ENCODE measurements at places on chromosomes 7 and 10. TPM values are rescaled to one million over a fixed set of nuclear protein-coding genes. Genes with fewer than 3 reads are reported as not detected.

Gene ZNF438
- 4.0 TPM for total RNA-seq

Gene FGFR2
- total RNA-seq = 53.6 TPM

Gene PPP1R3C
- total RNA-seq = 5.5 TPM

Gene FKBP14
- total RNA-seq = 26.2 TPM

Gene CFAP69
- total RNA-seq = 4.6 TPM

Gene CDC123
- total RNA-seq = 84.8 TPM

Gene OR2A42
- total RNA-seq = not detected

GRCh38 chr7:3825491-3825890 is 524.4 kb downstream of the SDK1 start:
- DNase-seq = no peak
- H3K27ac ChIP-seq = no peak overlapping the region
- H3K4me3 ChIP-seq = no peak overlapping the region
- H3K27me3 ChIP-seq = no peaks in the 10 kb centered on the region
- H3K36me3 ChIP-seq = no peaks in the 10 kb centered on the region
- no peaks in the 10 kb centered on the region for H3K4me1 ChIP-seq

- DNase-seq = no peak
- H3K27ac ChIP-seq = no peak overlapping the region
- H3K36me3 ChIP-seq = no peaks in the 10 kb centered on the region
- H3K4me1 ChIP-seq = no peaks in the 10 kb centered on the region
- no peak overlapping the region for H3K4me3 ChIP-seq
- no peaks in the 10 kb centered on the region for H3K27me3 ChIP-seq
Measured at GRCh38 chr7:20030417-20030816, 186.8 kb downstream of the MACC1 start.

DNA sequence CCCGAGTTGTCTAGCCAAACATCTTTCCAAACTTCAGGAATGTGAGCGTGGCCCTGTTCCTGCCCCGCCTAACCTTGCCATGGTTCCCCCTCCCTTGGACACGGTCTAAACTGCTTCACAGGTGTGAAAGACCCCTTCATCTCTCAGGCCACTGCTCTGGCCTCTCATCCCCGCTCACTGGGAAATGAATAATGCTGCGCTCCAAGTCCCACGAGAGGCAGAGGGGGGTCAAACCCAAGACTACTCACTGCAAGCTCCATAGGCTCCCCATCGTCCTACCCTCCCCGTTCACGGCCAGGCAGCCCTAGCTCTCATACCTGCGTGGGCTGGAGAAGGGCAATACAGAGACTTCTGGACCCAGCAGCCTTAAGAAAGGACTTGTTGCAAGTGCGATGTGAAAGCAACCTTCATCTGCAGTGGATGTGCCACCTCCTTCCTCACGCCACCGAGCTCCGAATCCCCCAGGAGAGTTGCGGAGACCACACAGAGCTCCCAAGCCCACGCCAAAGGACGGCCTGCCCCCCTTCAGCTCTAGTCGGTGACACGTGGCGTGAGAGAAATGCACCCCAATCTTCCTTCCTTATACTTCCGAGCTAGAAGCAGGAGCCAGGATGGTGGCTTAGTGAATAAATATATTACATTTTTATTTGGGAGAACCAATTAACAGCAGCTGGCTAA is 9.7 kb downstream of the ZNF467 start:
- H3K36me3 ChIP-seq = peaks cover 4% of the 10 kb centered on the region
- H3K4me1 ChIP-seq = no peaks in the 10 kb centered on the region
- peaks cover 83% of the 10 kb centered on the region for H3K27me3 ChIP-seq
- no peak for DNase-seq

GRCh38 chr10:66747451-66747850 is 178.4 kb upstream of the LRRTM3 start:
- peaks cover 19% of the 10 kb centered on the region for H3K4me1 ChIP-seq
- no peaks in the 10 kb centered on the region for H3K27me3 ChIP-seq
- H3K27ac ChIP-seq = peak overlapping the region; percentile 34
- no peak overlapping the region for H3K4me3 ChIP-seq

DNA sequence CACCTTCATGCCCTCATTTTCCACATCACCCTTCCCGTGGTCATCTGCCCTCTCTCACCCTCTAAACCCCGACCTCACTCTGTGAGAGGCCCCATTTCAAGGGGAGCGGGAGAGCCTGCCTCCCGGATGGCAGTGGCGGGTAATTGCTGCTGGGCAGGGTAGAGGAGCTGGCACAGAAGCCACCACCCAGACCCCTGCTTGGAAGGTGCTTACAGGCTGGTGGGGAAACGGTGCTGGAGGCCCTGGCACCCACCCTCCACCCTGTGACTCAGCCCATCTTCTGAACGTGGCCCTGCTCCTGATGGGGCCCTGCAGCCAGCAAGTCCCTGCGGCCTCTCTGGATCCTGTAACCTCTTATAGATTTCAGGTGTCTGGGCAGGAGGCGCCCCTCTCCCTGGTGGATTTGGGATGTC is 10.6 kb upstream of the PWWP2B start:
- H3K27ac ChIP-seq = no peak overlapping the region
- no peaks in the 10 kb centered on the region for H3K36me3 ChIP-seq
- peaks cover 18% of the 10 kb centered on the region for H3K27me3 ChIP-seq
- H3K4me1 ChIP-seq = peaks cover 6% of the 10 kb centered on the region
- no peak for DNase-seq
- H3K4me3 ChIP-seq = no peak overlapping the region

DNA sequence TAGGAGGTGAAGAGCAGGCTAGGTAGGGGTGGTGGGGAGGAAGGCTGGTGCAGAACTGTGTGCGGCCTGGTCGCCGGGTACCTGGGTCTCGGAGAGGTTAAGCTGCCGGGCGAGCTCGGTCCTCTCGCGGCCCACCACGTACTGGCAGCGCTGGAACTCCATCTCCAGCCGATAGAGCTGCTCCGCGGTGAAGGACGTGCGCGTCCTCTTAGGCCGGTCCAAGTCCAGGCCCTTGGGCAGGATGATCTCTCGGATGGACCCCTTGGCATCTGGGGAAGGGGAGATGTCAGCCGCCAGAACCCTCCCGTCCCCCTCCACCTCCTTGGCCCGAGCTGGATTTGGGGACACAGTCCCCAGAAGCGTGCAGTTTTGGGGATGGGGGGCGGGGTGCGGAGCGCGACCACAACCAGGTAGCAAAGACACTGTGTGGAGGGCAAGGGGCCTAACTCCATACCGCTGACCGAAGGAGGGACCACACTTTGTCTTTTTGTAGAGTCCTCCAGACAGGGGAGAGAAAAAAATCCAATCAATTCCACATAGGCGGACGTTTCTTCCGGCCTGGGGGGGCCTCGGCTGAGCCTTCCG is 1.6 kb downstream of the VAX1 start:
- peaks cover 4% of the 10 kb centered on the region for H3K4me1 ChIP-seq
- H3K4me3 ChIP-seq = no peak overlapping the region
- H3K27me3 ChIP-seq = peaks cover 23% of the 10 kb centered on the region
- no peak for DNase-seq
- H3K27ac ChIP-seq = no peak overlapping the region
- H3K36me3 ChIP-seq = no peaks in the 10 kb centered on the region

GRCh38 chr7:40969641-40970040 is 733.2 kb downstream of the INHBA start:
- H3K4me3 ChIP-seq = no peak overlapping the region
- H3K36me3 ChIP-seq = no peaks in the 10 kb centered on the region
- peaks cover 10% of the 10 kb centered on the region for H3K4me1 ChIP-seq

- H3K4me3 ChIP-seq = no peak overlapping the region
- no peaks in the 10 kb centered on the region for H3K27me3 ChIP-seq
- no peaks in the 10 kb centered on the region for H3K36me3 ChIP-seq
- no peak for DNase-seq
- H3K4me1 ChIP-seq = peaks cover 19% of the 10 kb centered on the region
Measured at GRCh38 chr7:138608275-138608674, 92.9 kb downstream of the SVOPL start.

DNA sequence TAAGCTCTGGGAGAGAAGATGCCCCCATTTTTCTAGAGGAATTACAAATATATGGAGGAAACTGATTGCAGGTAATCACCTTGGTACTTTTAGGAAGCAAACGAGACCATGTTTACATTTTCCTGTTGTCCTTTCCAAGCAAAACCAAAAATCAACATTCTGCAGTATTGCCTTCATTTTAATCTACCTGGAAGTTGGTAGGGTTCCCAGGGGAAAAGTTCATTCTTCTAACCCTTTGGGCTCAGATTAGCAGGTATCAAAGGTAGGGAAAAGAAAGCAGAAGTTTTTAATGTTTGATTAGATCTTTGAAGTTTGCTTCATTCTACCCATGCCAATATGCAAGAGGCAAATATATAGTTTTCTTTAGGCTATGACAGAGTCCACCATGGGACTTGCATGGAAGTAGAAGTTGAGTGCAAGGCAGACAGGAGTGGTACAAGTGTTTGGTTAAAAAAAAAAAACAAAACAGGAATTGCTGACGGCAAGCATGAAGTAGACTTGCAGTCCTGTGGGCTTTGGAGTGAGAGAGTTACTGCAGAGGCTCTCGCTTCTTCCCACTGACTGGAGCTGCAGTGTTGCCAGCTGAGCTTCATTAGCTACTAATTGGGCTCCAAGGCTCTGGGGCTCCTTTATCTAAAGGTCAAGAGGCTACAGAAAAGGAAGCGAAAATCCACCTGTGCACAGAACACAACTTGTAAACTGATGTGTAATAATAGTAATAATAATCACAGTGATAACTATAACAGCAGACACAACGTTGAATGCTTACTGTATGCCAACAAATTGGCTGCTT is 28.9 kb upstream of the ASAH2 start:
- H3K27me3 ChIP-seq = peaks cover 50% of the 10 kb centered on the region
- no peak overlapping the region for H3K27ac ChIP-seq
- no peak overlapping the region for H3K4me3 ChIP-seq

DNA sequence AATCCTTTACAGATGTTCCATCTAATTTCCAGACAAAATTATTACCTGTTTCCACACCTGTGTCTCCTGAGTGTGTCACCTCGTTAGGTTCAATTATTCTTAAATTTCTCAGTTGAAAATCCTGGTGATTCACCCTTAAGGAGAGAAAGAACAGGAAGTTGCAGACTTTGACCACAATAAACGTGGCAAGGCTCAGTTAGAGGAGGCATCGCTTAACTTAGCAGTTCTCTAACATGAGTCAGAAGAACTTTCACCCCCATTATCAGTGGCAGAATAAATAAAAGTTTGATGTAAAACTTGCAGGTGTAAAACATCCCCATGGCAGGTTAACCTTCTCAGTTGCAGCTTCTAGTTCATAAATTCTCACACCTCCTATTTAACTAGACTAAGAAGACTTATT is 8.3 kb downstream of the XPNPEP1 start:
- peaks cover 48% of the 10 kb centered on the region for H3K4me1 ChIP-seq
- H3K27me3 ChIP-seq = no peaks in the 10 kb centered on the region
- H3K27ac ChIP-seq = peak overlapping the region; percentile 83
- H3K4me3 ChIP-seq = peak overlapping the region; percentile 27

DNA sequence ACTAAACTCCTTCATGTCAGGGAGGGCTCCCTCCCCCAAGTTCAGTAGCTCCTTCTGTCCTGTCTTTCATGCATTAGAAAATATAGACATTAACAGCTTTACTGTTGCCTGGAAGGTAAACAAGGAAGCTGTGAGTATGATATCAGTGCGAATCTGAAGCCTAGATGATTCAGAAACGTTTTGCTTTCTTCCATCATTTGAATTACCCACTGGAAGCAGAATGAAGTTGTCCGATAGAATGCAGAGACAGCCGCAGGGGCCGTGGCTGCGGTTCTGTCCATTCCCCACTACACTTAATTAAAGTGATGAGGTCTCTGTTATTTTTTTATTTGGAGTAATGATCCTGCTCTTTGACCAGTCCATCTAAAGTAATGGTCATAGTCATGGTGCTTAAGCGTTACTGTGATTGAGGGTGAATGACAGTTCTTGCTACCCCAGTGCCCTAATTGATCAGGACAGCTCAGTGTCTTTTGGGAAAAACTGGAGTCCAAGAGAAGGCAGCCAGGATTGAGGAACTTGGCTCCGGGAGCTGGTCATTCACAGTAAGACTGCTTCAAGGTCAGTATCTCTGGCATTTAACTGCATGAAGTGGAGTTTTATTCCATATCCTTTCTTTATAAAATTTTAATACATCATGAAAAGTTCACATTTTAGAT is 69.9 kb downstream of the PTPRE start:
- peaks cover 13% of the 10 kb centered on the region for H3K4me1 ChIP-seq
- H3K4me3 ChIP-seq = no peak overlapping the region
- DNase-seq = no peak
- H3K27me3 ChIP-seq = no peaks in the 10 kb centered on the region

DNA sequence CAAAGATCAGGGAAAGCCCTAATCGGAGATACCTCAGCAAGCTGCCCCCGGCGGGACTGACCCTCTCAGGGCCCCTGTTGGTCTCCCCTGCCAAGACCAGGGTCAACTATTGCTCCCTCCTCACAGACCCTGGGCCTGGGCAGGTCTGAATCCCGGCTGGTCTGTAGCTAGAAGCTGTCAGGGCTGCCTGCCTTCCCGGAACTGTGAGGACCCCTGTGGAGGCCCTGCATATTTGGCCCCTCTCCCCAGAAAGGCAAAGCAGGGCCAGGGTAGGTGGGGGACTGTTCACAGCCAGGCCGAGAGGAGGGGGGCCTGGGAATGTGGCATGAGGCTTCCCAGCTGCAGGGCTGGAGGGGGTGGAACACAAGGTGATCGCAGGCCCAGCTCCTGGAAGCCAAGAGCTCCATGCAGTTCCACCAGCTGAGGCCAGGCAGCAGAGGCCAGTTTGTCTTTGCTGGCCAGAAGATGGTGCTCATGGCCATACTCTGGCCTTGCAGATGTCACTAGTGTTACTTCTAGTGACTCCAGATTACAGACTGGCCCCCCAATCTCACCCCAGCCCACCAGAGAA is 24.1 kb downstream of the TBATA start:
- H3K36me3 ChIP-seq = no peaks in the 10 kb centered on the region
- H3K4me3 ChIP-seq = no peak overlapping the region
- H3K4me1 ChIP-seq = no peaks in the 10 kb centered on the region
- H3K27ac ChIP-seq = no peak overlapping the region
- no peak for DNase-seq

DNA sequence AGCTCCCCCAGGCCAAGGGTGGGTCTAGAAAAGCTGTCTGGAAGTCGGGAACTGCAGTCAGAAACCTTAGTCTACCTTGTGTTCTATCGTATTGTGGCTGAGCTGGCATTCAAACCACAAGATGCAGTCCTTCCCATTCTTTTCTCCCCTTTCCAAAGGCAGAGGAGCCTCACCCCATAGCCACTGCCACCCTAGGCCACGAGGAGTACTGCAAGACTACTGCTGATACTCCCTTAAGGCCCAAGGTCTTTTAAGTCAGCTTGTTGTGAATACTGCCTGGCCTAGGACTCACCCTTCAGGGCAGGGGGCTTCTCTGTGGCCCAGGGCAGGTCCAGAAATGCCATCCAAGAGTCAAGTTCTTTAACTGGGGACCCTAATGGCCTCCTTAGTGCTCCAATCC is 214.5 kb upstream of the CNTNAP2 start:
- H3K27me3 ChIP-seq = no peaks in the 10 kb centered on the region
- H3K36me3 ChIP-seq = no peaks in the 10 kb centered on the region
- no peak overlapping the region for H3K4me3 ChIP-seq
- no peak for DNase-seq
- no peak overlapping the region for H3K27ac ChIP-seq

GRCh38 chr7:35254496-35255442 is 869 bp upstream of the TBX20 start:
- H3K27ac ChIP-seq = no peak overlapping the region
- H3K4me3 ChIP-seq = peak overlapping the region; percentile 71
- no peak for DNase-seq

All from Calu3 (cell line).